ENCODE measurements at places on chromosomes 1 and 21.
A peak's percentile ranks its signal among the peaks of the same experiment; 100 is the strongest.

- DNase-seq, result no peak
Measured at GRCh38 chr1:86748622-86749373, 44.4 kb downstream of the SH3GLB1 start.

- DNase-seq, result peak; percentile 42
Measured at GRCh38 chr1:87733386-87733785, 404.7 kb downstream of the LMO4 start.

DNA sequence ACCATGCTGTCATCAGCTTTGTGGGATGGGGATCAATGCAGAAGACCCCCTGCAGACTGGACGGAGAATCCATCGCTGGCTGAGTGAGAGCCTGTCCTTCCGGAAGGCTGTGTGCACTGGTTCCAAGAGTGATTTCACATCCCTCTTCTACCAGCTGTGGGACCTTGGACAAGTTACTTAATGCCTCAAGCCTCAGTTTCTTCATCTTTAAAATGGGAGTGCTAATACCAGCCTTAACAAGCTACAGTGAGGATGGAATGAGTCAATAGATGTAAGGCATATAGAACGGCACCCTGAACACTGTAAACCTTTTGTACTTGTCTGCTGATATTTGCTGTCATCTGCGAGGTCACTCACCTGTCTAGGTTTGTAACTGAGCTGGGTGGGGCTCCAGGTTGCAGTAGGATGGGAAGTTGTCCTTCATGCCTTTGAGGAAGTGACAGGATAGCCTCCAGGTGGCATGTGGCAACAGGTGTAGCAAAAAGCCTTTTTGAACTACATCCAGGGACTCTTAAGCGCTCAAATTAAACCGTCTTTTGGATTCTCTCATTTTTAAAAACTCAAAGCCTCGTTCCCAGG is 27.5 kb downstream of the TMEM51 start:
- no peak for DNase-seq

GRCh38 chr1:10682449-10683309 is 113.8 kb downstream of the CASZ1 start:
- no peak for DNase-seq

- no peak for DNase-seq
Measured at GRCh38 chr1:171345536-171345935, 31.6 kb downstream of the FMO4 start.

GRCh38 chr1:224524679-224525078 is 90.1 kb upstream of the WDR26 start:
- no peak for DNase-seq

- no peak for DNase-seq
Measured at GRCh38 chr1:203089651-203090045, 3.8 kb upstream of the MYOG start.

GRCh38 chr1:9906466-9906865 is 3.6 kb downstream of the CTNNBIP1 start:
- no peak for DNase-seq

GRCh38 chr1:228081578-228082213 is 812 bp upstream of the ARF1 start:
- no peak for DNase-seq

DNA sequence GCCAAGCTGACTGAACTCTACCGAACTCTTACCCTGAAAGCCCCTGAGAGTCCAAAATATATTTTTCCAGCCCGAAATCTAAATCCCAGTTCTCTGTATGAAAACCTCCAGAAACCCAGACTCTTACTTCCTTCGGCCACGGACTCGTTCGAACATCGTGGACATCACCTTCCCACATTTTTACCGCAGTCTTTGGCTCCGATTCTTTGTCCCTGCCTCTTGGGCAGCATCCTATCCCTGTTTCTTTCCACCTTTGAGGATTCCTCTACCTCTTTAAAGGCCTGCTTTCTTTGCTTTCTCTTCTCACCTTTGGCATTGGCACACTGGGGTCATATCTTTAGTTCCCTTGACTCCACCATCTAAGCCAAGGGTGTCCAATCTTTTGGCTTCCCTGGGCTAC is 932 bp upstream of the USP24 start:
- DNase-seq, result no peak

DNA sequence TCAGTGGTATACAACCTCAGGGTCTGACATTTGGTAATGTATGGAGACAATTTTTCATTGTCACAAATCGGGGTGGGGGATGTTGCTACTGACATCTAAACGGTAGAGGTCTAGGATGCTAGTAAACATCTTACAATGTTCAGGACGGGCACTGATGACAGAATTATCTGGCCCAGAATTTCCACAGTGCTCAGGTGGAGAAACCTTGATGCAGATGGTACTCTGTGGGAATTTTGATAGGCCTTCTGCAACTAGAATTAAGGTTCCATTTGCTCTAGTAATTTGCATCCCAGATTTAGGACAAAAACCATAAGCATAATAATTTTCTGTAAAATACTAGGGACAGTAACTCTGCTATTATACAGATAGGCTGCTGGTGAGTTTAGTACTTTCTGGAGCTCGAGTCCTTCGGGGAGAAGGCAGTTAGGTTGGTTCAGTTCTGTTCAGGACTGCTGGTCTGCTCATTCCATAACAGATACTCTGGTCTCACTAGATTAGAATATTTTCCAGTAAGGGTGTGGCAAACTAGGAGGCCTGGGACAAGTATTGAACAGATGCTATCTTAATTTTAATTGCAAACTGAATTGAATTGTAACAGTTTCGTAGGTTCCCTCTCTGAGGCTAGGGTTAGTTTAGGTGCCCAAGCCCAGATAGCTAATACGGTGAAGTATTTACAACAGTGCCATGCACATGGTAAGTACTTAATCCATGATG is 11.4 kb downstream of the METTL13 start:
- no peak for DNase-seq

- DNase-seq, result no peak
Measured at GRCh38 chr1:30478799-30479563, 244.4 kb downstream of the MATN1 start.

- DNase-seq, result no peak
Measured at GRCh38 chr1:111924786-111925185, 64.7 kb downstream of the KCND3 start.

DNA sequence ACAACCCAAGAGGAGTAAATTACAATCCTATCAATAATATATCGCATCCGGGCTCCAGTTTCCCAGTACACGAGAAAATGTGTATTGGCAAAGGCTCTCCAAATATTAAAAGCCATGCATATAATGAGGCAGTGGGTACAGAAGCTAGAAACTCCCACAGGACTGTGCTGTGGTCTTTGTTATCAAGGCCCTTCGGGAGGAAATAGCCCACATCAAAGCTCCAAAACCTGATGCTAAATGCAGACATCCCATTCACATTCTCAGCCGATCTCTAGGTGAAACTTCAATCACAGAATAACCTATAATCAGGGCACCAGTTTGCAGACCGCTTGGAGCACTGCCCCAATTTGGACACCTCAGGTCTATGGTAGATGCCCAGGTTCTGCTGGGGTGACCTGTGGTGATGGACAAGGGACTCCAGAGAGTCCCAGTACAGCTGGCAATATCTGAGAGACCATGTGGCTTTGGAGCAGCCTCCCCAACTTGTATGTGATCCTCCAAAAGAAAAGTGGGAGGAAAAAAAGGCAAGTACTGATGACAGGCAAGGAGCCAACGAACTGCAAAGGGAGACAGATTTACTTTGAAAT is 148.8 kb upstream of the CAMK1G start:
- no peak for DNase-seq

DNA sequence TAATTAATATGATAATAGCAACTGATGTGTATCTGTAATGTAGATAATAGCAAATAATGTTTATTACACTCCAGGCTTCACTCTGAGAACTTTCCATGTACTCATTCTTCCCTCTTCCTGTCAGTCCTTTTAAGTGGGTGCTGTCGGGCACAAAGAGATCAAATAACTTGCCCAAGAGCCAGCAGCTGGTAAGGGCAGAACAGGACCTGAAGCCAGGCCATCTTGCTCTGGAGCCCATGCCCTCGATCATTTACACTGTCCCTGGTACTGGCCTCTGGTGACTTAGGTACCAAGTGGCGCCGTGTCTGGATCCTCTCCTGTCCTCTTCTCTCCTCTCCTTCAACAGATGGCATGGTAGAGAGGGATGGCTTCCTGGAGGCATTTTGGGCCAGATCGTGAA is 97.2 kb downstream of the VPS13D start:
- DNase-seq, result no peak

DNA sequence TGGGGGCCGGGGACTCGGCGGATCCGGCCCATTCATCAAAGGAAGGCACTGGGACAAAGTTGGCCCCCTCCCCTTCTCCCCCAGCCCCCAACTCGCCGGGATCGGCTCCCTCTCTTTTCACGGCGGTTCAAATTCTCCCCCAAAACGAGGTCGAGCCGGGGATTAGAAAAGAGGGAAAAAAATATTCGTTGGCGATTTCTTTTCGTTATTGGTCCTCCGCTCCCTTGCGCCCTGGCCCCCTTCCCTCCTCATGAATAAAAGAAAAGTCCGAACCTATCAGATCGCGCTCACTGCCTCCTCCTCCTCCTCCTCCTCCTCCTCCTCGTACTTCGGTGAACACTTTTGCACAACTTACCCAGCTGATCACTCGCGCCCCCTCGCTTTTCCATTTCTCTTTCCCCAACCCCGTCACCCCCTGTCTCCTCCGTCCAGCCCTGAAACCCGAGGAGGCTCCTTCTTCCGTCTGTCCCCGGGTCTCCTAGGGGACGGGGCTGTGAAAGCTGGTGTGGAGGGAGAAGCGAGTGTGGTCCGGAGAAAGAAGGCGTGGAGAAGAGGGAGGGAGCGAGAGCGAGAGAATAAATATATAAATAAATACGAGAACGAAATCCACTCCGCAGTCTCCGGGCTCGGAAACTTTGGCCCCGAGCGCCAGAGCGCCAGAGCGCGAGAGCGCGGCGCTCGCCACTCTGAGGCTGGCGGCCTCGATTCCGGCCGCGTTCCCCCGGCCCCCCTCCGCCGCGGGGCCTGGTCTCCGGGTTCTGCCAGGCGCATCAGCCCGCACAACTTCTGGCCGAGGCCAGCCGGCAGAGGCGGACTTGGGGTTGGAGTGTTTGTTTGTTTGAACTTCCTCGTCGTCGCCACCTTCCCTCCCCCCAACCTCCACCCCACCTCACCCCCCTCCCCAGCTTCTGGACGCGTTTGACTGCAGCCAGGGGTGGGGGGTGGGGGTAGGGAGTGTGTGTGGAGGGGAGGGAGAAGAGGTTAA is at the start of gene PAX7:
TSS of gene PAX7 (plus strand) at position 336 of the 985 bp plus-strand sequence. CDS start 758 bp downstream, outside the sequence.
- no peak for DNase-seq

DNA sequence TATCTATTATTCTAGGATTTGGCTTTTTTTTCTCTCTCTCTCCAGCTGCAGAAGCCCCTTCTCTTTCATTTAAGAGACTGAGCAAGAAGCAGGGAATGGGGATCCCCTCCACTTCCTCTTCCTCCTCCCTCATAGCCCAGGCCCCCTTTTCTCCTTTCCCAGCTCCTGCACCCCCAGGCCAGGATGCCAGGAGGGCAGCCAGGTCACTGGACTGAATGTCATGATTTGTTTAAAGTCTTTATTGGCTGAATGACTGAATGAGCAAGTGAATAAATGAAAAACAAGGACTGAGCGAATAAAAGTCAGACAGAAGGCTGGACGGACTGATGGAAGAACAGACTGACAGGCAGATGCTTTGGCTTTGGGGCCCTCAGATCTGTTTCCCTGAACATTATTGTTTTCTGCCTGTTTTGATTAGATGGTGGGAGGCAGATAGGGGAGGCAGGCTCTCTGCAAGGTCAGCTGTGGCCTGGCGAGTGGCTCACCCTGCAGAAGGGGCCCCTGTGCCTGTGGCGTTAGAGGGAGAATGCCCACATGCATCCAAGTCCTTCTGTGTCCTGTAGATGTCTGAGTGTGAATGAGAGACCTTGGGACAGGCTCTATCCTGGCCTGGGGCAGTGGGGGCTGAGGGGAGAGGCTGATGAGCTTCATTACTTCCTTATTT is 20.3 kb upstream of the ADGRB2 start:
- DNase-seq, result no peak

GRCh38 chr21:21057349-21058062 is 59.3 kb downstream of the NCAM2 start:
- DNase-seq, result no peak

GRCh38 chr1:201556841-201557571 is 18.1 kb downstream of the NAV1 start:
- no peak for DNase-seq

GRCh38 chr1:55893155-55893554 is 678.0 kb upstream of the USP24 start:
- DNase-seq, result peak; percentile 25

DNA sequence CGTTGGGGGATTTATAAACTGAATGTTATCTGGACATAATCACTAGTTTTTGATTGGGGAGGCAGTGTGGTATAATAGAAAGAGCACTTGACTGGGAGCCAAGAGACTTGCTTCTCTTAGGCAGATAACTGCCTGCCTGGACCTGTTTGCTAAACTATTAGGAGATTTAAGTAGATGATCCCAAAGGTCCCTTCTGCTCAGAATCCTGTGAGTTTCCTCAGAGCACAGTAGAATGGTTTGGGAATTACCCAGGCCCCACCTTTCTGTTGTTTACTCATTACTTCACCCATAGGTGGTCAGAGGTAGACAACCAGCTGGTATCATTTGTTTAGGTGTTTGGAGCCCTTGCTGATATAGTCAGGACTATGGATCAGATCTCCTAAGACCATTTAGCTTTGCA is 10.3 kb upstream of the PODN start:
- no peak for DNase-seq

- no peak for DNase-seq
Measured at GRCh38 chr21:38273745-38274542, 17.2 kb downstream of the KCNJ15 start.

GRCh38 chr1:15362737-15363128 is 47.0 kb upstream of the EFHD2 start:
- no peak for DNase-seq

DNA sequence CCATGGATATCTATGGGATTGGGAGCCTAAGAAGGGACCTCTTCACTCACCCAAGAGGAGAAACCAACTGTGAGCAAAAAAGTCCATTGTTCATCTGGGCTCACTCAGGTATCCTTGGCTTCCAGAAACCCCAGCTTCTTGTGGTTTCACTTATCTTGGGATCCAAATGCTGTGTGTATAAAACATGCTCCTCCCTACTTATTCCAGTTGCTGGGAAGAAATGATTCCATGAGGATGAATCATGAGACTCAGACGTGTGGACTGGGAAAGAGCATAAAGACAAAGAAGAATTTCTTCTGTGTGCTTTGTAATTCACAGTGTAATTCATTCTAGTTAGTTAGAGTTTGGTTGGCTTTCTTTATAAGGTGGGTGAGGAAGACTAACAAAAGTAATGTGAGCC is 283.7 kb downstream of the ZNF648 start:
- peak; percentile 47 for DNase-seq

DNA sequence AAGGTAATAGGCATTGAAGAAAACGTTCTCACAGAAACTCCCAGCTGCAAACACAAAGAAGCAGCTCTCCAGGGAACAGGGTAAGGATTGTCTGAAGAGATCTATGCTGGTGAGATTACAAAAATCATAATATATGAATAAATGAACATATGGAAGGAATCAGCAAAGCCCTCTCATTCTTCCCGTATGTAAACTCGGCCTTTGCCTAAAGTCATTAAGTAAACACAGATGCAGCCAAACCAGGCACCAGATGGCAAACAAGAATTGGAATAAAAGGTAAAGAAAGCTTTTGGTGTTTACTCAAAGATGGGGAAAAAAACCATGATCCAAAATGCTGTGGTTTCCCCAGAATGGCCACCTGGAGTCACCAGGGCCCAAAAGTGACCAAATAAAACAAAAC is 76.6 kb upstream of the HOOK1 start:
- no peak for DNase-seq
